ENCODE measurements at places on chromosomes 1 and 21.

- DNase-seq: no peak
Measured at GRCh38 chr1:109910963-109911798, 532 bp downstream of the CSF1 start.

- DNase-seq: no peak
Measured at GRCh38 chr1:53134961-53135734, 7.3 kb downstream of the SLC1A7 start.

GRCh38 chr1:24899581-24900485, 30.2 kb downstream of the RUNX3 start:
- no peak for DNase-seq

- no peak for DNase-seq
Measured at GRCh38 chr1:207316622-207317391, 4.7 kb upstream of the CD55 start.

GRCh38 chr1:20361401-20361800, 70.7 kb downstream of the VWA5B1 start:
- DNase-seq: no peak

DNA sequence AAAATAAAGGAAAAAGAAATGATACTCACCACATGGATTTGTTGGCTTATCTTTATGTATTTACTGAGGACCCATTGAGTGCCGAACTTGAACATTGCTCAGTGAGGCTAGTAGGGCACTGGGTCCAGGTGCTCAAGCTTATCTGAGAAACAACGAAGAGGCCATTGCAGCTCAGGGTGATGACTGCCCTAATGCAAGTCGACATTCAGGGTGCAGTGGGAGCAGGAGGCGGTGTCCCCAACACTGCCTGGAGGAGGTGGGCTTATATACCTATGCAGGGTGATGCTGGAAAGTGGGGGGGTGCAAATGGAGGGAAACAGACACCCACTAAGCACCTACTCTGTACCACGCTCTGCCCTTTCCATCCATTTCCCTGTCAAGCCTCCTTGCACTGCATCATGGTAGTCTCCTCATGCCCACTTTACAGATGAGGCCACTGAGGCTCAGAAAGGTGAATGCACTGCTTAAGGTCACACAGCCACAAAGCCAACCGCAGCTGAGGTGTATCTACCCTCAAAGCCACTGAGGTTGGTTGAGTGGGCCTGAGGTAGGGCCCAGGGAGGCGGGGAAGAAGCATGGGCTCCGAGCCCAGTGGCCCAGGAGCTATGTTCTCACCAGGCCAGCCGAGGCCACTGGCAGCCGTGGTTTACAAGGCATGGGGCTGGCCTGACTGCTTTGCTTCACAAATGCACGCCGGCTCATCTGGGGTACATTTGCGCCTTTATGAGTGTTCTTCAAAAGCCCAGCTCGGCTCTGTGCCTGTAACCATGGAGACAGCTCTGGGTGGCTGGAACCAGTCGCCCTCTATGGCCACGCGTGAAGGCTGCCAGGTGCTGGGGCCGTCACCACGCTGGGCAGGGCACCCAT, 103.8 kb downstream of the EPHB2 start:
- DNase-seq: no peak

GRCh38 chr1:223363856-223364684, at the start of gene SUSD4:
TSS of gene SUSD4 (minus strand) at chr1:223364176. CDS start at chr1:223363425, 751 bp downstream.
- DNase-seq: peak; percentile 57

- DNase-seq: no peak
Measured at GRCh38 chr1:244226435-244226834, 175.4 kb downstream of the ZBTB18 start.

DNA sequence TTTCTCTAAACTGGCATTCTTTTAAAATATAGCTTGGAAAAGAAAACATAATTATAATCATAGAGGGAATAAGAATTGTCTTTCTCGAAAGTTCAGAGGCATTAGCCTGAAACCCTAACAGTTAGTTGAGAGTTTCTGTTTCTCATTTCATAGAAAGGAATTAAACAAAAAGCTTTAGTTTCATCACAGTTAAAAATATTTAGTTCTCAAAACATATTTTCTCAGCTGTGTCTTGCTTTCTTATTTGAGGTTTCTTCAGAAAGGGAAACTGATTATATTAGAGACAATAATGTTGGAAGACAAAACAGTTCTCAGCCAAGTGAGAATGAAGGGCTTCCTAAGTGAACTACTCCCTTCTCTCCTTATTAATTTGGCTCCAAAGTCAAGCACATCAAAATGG, 75.4 kb upstream of the C1orf105 start:
- DNase-seq: no peak

- DNase-seq: no peak
Measured at GRCh38 chr21:29449306-29449950, 150.7 kb downstream of the BACH1 start.

Measured in activated T-cell treated with anti-CD3 and anti-CD28 coated beads for 4 hours (primary cell).